ENCODE measurements at places on chromosomes 12 and 14.

DNA sequence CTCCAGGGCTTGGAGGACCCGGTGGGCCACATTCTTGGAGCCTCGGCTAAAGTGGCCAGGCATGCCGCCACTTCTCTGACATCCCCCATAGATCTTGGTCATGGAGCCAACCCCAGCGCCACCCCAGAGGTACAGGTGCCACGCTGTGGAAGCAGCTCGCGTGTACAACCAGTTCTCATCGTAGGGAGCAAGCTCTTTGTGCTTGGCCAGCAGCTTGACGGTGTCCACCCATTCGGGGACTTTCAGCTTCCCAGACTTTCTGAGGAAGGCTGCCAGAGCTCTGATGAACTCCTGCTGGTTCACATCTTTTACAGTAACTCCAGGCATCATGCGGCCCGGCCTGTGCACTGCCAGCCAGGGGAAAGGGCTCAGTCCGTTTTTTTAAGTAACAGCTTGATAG lies 29.3 kb upstream of the EAPP start:
- H3K4me3 ChIP-seq: no peak overlapping the region
- no peak overlapping the region for H3K27ac ChIP-seq

GRCh38 chr14:38505221-38505972 lies 249.5 kb upstream of the CLEC14A start:
- H3K4me1 ChIP-seq: no peaks in the 10 kb centered on the region
- H3K36me3 ChIP-seq: no peaks in the 10 kb centered on the region
- no peak overlapping the region for H3K4me3 ChIP-seq
- H3K27ac ChIP-seq: no peak overlapping the region
- DNase-seq: no peak

- H3K27ac ChIP-seq: no peak overlapping the region
- no peak for DNase-seq
- no peaks in the 10 kb centered on the region for H3K27me3 ChIP-seq
- peak overlapping the region; percentile 91 for H3K4me3 ChIP-seq
These were observed 1.1 kb downstream of the KMT5A start for GRCh38 chr12:123384994-123385376.

DNA sequence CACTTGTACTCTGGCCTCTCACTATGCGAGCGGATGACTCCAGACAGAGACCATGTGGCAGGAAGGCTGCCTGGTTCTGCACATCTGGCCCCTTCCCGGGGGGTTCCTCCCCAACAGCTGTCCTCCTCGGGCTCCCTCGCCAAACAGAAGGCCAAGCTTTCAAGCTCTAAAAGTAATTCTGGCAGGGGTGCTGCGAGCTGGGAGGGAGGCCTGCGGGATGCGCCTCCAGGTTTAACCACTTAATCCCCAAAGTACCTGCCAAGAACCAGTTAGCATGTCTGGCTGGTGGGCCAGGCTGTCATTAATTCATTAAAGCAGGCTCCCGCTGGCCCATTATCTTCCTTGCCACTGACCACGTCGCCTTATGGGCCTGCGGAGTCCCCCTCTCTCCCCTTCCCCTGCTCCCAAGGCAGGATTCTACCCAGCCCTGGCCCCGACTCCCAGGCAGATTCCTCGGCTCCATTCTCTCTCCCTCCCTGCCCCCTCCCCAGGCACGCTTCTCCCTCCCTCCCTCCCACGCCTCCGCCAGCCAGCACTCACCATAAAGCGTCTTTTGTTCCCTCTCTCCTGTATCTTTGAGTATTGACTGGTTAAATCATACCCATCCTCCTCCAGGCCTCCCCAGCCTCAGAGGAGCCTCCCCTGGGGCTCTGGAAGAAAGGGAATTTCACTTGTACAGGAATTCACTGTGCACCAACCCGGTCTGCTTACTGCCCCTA lies 4.9 kb downstream of the HRK start:
- peaks cover 7% of the 10 kb centered on the region for H3K36me3 ChIP-seq
- DNase-seq: no peak
- H3K27ac ChIP-seq: no peak overlapping the region
- peaks cover 34% of the 10 kb centered on the region for H3K27me3 ChIP-seq
- H3K4me3 ChIP-seq: no peak overlapping the region

- peaks cover 17% of the 10 kb centered on the region for H3K36me3 ChIP-seq
- no peak for DNase-seq
- no peak overlapping the region for H3K27ac ChIP-seq
These were observed 39.9 kb downstream of the MRPL42 start for GRCh38 chr12:93507165-93507564.

DNA sequence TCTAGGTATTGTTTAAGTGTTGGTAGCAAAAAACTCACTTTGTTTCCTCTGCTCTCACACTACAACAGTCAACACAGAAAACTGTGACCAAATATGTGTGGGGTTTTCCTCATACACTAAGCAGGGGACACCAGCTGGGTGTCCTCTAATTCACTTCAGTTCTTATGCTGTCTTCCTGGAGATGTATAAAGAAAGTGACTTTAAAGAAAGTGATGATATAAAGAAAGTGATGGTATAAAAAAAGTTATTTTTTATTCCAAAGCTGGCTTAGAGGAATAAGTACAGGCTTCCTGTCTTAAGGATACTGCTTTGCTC lies 31.4 kb downstream of the TDP1 start:
- no peak overlapping the region for H3K4me3 ChIP-seq
- H3K27ac ChIP-seq: no peak overlapping the region

DNA sequence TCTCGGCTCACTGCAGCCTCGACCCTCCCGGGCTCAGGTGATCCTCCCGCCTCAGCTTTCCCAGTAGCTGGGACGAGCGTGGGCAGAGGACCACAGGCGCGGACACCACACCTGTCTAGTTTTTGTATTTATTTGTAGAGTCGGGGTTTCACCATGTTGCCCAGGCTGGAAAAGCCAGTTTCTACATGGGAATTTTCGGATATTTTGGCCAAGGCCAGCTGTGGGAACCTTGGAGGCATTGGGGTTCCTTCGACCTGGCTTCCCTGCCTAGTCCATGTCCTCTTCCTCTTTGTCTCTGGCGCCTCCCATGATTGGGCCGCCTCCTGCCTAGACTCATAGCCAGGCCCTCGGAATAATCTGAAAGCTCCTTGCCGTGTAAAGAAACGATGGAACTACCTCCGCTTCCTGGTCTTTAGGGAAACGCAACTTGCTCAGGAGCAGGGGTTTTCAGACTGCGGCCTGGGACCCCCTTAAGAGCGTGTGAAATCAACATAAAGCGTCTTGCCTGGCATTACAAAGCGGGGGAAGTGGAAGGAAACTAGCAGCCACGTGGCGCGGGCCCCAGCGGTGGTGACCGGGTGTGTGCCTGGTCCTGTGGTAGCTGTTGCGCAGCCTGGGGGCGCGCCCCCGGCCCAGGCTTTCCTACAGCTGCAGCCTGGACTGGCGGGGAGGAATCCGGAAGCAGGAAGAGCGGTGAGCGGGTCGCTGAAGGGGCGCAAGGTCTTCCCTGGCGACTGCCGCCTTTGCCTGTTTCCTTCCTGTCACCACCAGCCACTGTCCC lies 1.4 kb upstream of the HSP90AA1 start:
- peak overlapping the region; percentile 82 for H3K27ac ChIP-seq
- DNase-seq: peak; percentile 46
- peaks cover 50% of the 10 kb centered on the region for H3K4me1 ChIP-seq

DNA sequence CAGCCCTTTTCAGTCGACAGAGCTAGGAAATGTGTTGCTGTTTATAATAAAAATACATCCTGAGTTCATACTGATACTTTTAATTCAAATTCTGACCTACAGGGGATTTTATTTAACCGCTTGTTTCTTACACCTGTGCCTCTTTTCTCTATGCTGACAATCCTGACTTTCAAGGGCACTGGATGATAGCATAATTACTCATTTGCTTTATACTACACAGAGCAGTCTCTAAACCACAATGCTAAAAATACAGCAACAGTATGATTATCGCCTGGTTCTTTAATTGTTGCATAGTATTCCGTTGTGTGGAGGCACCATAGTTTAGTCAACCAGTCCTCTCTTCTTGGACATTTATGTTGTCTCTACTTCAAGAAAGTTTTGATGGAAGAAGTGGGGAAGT lies 372.9 kb downstream of the DPF3 start:
- H3K4me1 ChIP-seq: peaks cover 93% of the 10 kb centered on the region
- H3K27me3 ChIP-seq: no peaks in the 10 kb centered on the region
- H3K4me3 ChIP-seq: peak overlapping the region; percentile 21
- DNase-seq: no peak

- H3K4me3 ChIP-seq: no peak overlapping the region
- H3K27ac ChIP-seq: no peak overlapping the region
- H3K27me3 ChIP-seq: no peaks in the 10 kb centered on the region
- peaks cover 20% of the 10 kb centered on the region for H3K36me3 ChIP-seq
These were observed 10.5 kb downstream of the LARP4 start for GRCh38 chr12:50411051-50411660.

GRCh38 chr12:16766736-16767135 lies 160.8 kb upstream of the LMO3 start:
- H3K27ac ChIP-seq: no peak overlapping the region
- no peak overlapping the region for H3K4me3 ChIP-seq
- no peaks in the 10 kb centered on the region for H3K36me3 ChIP-seq
- no peak for DNase-seq

DNA sequence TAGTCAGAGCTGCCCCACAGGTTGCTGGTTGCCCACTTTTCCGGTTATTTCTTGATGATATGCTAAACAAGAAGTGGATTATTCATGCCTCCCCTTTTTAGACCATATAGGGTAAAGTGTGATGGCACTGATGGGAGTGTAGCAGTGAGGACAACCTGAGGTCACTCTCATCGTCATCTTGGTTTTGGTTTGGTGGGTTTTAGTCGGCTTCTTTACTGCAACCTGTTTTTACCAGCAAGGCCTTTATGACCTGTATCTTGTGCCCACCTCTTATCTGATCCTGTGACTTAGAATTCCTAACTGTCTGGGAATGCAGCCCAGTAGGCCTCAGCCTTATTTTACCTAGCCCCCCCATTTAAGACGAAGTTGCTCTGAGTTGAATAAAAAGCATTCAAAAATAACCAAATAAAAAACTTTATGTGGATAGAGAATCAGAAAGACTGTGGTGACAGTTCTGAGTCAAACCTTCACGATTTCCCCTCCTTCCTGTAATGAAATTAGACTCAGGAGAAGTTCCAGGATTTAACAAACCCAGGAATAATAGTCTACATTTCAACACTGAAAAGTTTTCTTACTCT lies 144.2 kb downstream of the PAWR start:
- H3K27me3 ChIP-seq: no peaks in the 10 kb centered on the region
- no peaks in the 10 kb centered on the region for H3K4me1 ChIP-seq
- no peak for DNase-seq
- H3K27ac ChIP-seq: no peak overlapping the region

- no peaks in the 10 kb centered on the region for H3K27me3 ChIP-seq
- no peak overlapping the region for H3K4me3 ChIP-seq
These were observed 25.1 kb upstream of the ATP2B1 start for GRCh38 chr12:89733579-89734201.

Measured in activated B cell treated with CpG ODN at 0.5 μM for 24 hours (primary cell).